Globus pallidus (tissue), 1 donor: ENCODE measurements at places on chromosomes 3 and 15.

DNA sequence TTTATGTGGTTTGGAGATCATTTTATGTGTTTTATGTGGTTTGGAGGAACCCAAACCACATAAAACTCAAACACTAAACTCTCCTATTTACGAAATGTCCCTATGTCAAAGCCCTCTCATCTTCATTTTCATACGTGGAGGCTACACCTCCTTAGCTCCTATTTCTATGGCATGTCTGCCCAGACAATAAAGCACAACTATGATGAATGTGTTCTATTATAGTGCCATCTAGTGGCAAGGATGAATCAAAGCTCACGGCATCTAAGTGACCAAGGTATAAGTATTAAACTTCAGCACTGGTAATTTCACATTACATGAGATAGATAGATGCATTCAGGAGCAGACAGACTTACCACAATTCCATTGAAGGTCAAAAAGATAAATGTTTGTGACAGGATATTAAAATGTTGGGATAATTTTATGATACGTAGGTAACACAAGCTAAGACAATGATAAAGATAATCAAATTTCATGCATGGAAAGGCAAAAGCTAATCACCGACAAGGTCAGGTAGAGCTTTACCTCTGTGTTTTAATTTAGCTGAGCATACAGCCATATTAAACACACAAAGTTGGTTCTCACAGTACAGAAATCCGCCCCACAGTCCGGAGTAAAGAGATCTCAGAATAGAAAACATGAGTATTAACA, 130.6 kb upstream of the FHIT start:
- DNase-seq, result peak; percentile 46

DNA sequence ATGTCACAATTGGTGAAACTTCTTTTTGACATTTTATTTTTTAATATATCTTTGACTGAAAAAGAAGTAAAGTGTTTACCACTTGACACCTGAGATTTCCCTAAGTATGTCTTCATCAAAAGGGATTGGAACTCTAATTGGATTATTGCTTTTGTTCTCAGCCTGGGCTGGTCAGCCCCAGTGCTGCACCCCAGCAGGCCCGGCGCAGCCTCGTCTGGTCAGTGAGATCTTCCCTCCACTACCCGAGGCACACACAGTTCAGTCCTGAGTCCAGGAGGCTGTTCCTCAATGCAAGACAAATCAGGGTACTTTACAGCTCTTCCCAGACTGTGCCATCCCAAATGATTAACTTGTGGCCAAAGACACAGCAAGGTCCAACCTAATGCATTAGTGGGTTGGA, 146.9 kb upstream of the SEMA6D start:
- no peak for DNase-seq

GRCh38 chr3:151918253-151919029, 45.0 kb downstream of the SUCNR1 start:
- DNase-seq, result peak; percentile 11

GRCh38 chr3:19540464-19540863, 392.2 kb downstream of the KCNH8 start:
- DNase-seq, result no peak

- no peak for DNase-seq
Observed at GRCh38 chr3:5339967-5340535, 152.5 kb downstream of the EDEM1 start.

- DNase-seq, result no peak
Observed at GRCh38 chr15:80414546-80415357, 10.6 kb downstream of the ARNT2 start.

DNA sequence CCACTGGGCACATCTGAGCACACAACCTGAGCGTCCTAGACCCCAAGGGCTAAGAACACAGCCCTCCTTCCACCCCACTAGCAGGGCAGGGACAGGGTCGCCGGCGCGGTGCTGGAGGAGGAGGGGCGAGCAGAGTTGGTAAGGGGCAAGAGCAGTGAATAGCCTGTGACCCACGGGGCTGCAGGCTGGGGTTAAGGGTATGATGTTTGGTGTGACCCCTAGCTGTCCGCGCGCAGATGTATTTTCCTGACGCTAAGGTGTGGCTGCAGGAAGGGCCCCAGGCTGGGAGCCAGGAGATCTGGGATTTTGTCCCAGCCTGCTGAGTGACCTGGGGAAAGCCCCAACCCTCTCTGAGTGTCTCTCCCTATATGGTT, 1.3 kb upstream of the C15orf39 start:
- DNase-seq, result no peak

DNA sequence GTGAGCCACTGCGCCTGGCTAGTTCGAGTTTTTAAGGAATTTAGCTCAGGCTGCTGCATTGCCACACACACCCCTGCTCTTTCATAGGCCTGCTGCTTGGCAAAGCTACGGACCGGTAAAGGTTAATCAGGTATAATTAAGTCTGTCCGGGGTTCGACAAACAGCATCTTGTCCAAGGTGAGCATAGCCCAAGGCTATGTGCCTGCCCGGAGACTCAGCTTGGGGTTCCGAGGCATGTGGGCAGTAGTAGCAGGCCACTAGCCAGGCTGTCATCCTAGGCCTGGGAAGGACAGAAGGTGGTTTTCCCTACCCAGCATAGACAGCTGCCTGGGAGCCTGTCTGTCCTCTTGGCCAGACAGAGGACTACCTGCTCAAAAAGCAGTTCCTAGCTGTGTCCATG, 6.6 kb downstream of the P4HTM start:
- DNase-seq, result no peak

DNA sequence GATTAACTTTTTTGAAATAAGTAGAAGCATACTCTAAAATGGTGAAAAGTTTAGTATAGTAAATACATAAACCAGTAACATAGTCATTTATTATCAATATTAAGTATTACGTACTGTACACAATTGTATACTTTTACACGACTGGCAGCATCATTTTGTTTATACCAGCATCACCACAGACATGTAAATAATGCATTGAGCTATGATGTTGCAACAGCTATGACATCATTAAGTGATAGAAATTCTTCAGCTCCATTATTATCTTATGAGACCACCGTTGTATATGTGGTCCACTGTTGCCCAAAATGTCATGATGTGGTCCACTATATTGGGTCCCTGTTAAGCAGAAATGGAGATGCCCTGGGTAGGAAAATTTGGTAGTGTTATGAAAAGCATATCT, 51.3 kb downstream of the DRD3 start:
- DNase-seq, result no peak

- no peak for DNase-seq
Observed at GRCh38 chr3:135806317-135806716, 159.2 kb upstream of the PPP2R3A start.

GRCh38 chr3:154018100-154018696, 103.0 kb upstream of the ARHGEF26 start:
- DNase-seq, result no peak

DNA sequence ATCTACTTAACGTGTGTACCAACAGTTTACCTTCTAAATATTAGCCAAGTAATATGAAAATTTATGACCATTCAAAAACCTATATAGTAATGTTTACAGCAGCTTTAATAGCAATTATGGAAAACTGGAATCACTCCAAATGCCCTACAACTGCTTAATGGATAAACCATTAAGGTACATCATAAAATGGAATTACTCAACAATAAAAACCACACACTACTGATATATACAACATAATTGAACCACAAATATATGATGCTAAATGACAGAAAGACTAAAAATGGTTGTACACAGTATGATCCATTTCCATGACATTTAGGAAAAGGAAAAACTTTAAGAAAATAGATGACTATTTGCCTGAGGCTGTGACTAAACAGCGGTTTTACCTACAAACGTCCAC, 467.1 kb upstream of the EPHA6 start:
- no peak for DNase-seq

GRCh38 chr3:94317017-94317416, 254.2 kb downstream of the NSUN3 start:
- peak; percentile 89 for DNase-seq

- peak; percentile 34 for DNase-seq
Observed at GRCh38 chr3:30426293-30426993, 180.0 kb upstream of the TGFBR2 start.

DNA sequence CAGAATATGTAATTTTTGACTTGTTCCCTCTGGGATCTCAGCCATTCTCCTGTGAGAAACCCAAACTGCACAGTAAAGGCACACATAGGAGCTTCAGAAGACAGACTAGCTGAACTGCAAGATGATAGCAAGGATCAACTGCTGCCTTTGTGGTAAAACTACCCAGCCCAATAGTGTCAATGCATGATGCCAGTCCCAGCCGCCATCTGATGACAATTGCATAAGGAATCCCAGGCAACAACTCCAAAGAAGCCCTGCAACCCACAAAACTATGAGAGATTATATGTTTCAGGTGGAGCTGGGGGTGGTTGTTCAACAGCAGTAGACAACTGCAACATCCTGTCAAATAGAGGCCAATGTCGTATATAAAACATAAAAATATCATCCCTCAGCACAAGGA, 192.4 kb upstream of the ARPP21 start:
- no peak for DNase-seq

DNA sequence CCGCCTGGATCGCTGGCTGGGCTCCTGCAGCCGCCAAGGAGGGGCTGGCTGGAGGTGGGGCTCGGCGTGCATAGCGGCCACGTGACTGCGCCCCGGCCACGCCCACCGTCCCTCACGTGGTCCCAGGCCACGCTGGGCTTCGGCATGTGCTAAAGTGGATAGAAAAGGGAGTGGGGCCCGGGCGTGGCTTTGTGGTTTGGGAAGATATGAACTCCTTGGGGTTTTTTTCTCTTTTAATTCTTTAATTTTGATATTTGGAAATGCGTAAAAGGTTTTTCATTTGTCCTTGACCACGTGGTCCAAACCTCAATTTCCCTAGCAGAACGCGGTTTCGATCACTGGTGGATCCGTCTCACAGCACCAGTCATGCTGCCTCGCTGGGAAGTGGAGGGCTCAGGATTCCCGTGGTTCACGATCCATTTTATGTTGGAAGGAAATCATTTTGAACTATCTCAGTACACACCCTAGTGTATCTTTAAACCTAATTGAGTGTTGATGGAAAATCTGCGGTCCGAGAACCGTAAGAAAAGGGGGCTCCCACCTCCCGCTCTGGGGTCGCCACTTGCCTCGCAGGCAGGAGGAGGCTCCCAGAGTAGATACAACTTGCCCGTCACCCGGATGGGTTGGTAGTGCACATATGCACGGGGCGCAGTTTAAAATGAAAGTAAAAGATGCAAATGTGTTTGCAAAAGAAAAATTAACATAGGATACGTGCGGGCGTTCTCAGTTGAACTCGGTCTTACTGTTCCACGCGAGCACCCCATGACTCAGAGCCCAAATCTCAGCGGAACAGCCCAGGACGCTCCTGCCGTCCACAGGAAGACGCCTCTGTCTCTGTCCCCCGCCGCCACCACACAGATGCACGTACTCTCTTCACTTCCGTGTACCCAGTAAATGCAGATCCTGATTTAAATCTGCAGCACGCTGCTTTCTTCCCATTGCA, 141.9 kb downstream of the PGPEP1L start:
- peak; percentile 63 for DNase-seq

DNA sequence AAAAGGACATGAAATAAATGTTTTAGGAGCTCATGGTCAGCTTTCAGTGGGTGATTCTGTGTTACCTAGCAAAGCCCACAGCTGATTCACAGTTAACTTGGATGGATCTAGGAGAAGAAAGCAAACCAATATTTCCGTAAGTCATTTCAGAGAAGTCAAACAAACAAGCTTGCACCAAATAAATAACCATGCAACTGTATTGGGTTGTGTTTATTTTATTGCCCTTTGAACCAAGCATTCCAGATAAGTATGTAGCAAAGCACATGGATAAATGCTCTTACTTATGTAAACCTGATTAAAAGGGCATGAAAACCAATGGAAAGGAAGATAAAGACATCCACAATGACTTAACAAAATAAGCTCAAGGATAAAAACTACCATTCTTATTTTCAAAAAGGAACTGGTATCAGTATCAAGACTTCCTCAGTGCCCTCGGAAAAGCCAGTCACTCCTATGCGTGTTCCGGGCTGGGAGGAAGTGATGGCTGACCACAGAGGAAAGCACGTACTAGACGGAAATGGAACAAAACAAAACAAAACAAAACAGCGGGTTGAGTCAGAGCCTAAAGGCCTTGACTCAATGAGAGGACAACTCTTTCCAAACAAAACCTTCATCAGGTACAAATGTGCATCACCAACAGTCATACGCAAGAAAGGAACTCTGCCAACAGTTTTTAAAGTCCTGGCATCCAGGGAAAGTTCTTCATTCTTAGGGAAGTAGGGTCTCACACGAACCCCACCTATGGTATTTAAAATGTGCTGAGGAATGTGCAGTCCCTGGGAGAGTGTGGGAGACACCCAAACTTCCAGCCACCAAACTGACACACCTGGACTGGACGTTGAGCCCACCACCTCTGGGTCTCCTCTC, 103.3 kb downstream of the SNRK start:
- DNase-seq, result peak; percentile 31

- peak; percentile 11 for DNase-seq
Observed at GRCh38 chr15:64224511-64224910, 61.7 kb upstream of the PPIB start.

DNA sequence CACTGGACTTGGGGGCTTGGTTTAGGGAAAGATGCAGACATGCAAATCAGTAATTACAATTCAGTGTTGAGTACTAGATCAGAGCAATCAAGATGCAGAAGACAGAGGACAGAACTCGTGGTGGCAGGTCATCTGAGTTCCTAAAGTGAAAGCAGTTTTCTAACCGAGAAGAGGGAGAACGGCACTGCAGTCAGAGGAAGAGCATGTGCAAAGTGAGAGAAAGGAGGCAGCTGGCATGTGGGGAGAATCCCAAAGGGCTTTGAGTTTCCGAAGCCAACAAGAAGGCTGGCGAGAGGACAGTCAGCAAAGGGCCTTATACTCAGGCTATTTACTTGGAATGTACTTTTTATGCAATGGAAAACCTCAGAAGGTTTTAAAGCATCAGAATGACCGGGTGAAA, 87.0 kb downstream of the ANP32A start:
- DNase-seq, result no peak

- DNase-seq, result no peak
Observed at GRCh38 chr3:4514321-4514720, 21.2 kb downstream of the ITPR1 start.

GRCh38 chr3:101665357-101665756, 11.6 kb downstream of the ZBTB11 start:
- DNase-seq, result no peak
